G401 (cell line): ENCODE measurements at places on chromosomes 1 and 21. TPM values are rescaled to one million over a fixed set of nuclear protein-coding genes. Genes with fewer than 3 reads are reported as not detected.

DNA sequence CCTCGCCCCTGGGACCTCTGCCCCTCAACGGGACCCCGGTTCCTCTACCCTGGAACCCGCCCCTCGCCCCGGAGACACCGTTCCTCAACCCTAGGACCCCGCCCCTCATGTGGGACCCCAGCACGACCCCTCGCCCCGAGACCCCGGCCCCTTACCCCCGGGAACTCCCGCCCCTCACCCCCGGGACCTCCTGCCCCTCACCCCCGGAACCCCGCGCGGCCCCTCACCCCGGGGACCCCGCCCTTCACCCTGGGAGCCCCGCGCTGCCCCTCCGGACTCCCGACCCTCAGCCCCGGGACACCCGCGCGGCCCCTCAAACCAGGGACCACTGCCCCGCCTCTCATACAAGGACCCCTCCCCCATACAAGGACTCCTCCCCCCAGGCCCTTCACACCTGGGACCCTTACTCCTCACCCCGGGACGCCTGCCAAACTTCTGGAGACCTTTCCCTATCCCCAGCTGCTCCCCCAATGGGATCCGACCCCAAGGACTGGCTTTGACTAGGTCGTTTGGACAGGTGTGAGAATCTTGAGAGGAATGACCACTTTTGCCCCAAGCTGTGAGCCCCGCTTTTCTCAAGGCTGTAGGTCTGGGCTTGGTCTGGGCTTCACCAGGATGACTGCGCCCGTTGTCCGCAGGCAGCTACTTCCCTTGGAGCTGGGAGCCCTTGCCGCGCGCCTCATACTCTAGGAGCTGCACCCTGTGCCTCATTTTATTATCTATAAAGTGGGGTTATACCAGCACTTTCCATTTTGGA lies 843 bp downstream of the DIP2A start:
- peak; percentile 48 for DNase-seq

ITGB2 gene
- not detected in 2 replicates for total RNA-seq

XKR8 gene
- total RNA-seq, result 0.78 TPM in 1 of 2 replicates, not detected in the other

- no peak for DNase-seq
Measured at GRCh38 chr1:202293569-202293968, 48.2 kb downstream of the UBE2T start.

TYW3 gene
- total RNA-seq, result 12.7 and 25.2 TPM in 2 replicates

NEXN gene
- total RNA-seq, result 2.5 and 3.3 TPM in 2 replicates

CD53 gene
- not detected in 2 replicates for total RNA-seq

CDK11B gene
- 7.5 and 12.9 TPM in 2 replicates for total RNA-seq

DNA sequence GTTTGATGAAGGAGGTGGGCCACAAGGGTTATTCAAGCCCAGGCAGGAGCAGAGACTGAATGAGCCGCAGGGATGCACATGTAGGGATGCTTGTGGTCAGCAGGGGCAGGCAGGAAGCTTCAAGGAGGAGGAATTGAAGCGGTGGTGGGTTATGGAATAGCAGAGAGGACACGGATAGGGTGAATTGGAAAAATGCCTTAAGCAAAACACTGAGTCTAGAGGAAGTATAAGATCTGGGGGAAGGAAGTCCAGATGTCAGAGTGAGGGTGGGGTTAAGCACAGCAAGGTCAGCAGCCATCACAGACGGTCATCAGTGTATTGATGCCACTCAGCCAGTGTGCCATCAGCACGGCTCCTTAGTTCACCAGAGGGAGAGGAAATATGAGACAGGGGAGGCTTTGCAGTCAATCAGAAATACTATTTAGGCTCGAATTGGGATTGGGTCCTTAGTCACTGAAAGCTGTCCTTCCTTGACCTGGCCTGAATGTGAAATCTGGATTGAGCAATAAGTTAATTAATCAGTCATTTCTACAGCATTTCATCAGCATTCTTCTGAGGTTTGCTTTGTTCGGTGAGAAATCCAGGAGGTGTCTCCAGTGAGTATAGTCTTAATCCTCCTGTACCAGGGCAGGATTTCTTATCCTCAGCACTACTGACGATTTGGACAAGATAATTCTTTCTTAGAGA lies 6.0 kb upstream of the LCE1F start:
- no peak for DNase-seq

- DNase-seq, result no peak
Measured at GRCh38 chr1:225545649-225546048, 107.3 kb downstream of the ENAH start.

DNA sequence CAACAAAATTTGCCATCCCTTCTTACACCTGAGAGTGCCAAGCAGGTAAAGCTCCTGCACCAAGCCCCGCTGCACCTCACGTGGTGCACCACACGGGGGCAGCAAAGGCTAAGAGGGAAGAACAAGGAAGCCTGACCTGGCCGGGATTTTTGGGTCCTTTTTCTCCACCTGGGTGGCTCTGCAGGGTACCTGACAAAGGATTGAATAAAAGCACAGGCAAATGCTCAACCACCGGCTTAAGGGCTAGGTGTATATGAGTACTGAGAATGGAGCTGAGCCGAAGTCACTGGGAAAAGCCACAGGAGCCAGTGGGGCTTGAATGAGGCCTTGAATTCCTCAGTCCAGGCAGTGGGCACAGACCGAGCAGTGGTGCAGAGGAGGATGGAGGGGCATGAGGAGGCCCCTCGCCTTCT lies 36.4 kb downstream of the ZNF697 start:
- peak; percentile 52 for DNase-seq

- peak; percentile 58 for DNase-seq
Measured at GRCh38 chr1:88935522-88936222, 44.3 kb upstream of the GTF2B start.

DYNLT4 gene
- 2.9 and 14.6 TPM in 2 replicates for total RNA-seq

RAB3GAP2 gene
- total RNA-seq, result 10.6 and 17.8 TPM in 2 replicates

DNA sequence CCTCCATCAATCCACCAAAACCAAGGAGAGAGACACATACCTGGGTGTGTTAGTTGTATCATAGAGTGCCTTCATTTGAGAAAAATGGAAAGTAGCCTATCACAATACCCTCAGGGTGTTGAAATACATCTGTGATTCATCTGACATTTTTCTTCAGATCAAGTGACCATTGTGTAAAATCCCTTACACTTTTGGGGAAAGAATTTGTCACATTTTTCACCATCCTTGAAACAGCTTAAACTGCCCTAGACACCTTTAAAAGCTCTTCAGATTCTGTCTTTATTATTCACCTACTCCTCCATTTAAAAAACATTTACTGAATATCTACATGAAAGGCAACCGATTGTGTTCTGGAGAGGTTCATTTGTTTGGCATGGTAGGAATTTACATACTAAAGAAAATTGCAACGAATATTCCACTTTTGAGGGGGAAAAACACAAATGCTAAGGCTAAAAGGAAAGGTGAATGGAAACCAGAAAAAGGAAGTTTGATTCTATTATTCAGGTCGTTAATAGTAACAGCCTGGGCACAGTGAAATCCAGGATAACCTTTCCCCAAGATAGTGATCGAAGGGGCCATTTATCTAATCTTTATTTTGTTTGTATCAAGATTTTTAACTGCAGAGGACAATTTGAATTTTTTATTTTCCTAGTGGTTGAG lies 70.4 kb upstream of the SAMSN1 start:
- no peak for DNase-seq

DNA sequence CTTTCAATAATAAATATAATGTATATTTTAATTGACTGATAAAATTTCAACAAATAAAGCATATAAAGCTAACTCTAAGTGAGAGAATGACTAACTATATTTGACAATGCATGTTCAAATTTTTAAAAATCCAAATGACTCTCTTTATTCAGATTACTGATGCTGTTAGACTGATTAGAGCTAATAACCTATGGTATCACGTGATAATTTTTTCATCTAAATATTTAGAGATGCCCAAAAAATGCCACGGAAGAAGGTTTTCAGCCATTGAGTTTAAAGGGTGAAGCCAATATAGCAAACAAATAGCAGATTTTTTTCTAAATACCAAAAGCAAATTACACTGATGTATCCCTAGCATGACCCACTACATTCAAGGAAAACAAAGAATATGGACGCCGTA lies 61.1 kb upstream of the OR10J4 start:
- no peak for DNase-seq

TDRD10 gene
- 0.17 TPM in 1 of 2 replicates, not detected in the other for total RNA-seq

- no peak for DNase-seq
Measured at GRCh38 chr1:57736940-57737339, 313.1 kb upstream of the DAB1 start.

DNA sequence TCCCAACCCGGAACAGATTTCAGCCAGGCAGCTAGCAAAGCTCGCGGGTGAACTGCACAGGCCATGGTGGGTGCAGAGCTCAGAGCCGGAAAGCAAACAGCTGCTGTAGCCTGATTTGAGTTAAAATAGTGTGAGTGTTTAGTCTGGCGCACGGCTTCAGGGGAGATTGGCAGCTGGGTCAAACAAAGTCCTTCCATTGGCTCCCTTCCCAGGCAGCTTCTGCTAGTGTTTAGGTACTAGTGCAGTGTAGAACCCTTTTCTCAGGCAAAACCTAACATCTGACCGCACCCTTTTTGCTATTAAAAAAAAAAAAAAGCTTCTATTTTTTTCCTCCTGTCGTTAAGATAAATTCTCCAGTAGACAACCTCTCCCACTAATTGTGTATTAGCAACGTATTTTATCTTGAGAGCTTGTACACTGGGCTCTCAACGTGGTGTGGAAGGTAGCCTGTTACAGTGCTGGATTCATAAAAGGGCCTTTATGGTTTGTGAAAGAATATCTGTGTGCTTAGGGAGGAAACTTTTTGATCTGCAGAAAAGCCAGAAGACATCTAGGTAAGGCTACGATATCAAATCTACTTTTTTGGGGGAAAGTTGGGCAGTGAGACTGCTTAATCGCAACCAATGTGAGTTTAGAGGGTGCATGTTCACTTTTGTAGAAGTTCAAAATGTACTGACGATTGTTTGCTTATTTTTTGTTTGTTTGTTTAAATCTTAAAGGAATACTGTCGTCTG lies 689.6 kb downstream of the USP25 start:
- peak; percentile 78 for DNase-seq

DNA sequence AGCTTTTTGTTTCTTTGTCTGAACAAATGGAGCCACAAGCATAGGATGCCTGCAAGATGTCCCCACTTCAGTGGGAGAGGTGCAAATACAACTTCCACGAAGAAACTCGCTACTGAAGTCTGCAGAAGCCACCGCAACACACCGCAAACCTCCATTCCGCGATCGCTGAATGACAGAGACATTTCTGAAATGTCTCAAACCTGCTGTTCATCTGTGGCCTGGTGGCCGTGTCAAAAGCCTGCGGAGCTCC lies 1.0 kb downstream of the TP53BP2 start:
- DNase-seq, result no peak

- DNase-seq, result no peak
Measured at GRCh38 chr1:246772686-246773085, 48.5 kb downstream of the SCCPDH start.

DNA sequence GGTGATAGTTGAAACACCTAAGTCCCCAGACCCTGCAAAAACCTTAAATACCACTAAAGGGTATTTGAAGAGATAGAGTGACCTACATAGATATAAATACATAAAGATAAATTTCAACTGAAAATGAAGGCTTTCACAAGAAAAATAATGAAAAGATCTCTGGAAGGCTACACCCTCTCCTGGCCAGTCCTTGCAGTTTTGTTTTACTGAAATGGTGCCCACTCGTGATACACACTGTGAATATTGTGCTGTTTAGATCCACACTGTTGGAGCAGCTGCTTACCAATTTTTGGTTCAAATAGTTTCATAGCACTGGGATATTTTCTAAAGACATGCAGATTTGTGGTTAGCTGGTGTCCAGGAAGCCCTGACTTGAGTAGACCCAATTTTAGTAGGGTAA lies 31.5 kb upstream of the RNF187 start:
- DNase-seq, result peak; percentile 63

DNA sequence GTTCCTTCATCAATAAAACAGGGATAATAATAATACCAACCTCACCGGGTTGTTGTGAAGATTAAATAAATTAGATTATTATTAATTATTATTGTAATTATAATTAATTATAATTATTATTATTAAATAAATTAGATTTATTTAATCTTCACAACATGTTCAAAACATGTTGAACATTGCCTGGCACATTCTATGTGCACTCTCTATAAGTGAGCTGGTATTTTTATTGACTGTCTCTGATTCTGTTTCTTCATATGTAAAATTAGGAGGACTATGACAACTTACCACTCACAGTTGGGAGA lies 834 bp upstream of the C8B start:
- no peak for DNase-seq

GRCh38 chr1:112722601-112723510 lies 7.7 kb upstream of the PPM1J start:
- DNase-seq, result peak; percentile 62

GRCh38 chr1:46517010-46517600 lies 27.5 kb downstream of the DMBX1 start:
- DNase-seq, result no peak

DNA sequence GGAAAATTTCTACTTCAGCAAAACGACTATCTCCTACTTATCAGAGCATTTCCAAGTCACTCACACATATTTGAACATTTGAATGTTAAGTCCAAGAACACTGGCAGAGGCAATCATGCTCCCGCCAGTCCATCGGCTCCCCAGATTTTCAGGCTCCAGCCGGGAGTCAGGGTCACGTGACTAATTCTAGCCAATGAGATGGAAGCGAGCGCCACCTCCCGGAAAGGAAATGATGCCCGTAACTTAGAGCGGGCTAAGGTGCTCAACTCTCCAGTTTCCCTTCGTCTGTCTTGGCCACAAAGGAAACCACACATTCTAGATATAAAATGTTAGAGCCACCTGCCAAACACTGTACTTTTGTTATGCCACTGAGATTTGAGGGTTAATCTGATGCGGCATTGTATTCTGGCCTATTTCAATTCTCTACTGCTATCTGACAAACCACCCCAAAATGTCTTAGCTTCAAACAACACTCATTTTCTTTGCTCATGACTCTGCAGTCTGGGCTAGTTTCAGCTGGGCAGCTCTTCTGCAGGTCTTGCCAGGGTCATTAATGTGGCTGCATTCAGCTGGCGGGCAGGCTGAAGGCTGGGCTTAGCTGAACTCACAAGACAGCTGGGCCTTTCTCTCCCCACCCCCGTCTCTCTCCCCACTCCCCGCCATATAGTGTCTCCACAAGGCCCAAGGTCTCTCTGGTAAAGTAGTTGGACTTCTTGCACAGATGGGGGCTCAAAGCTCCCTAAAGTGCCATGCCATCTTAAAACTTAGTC lies 16.5 kb upstream of the LHX4 start:
- no peak for DNase-seq

KRTAP13-2 gene
- not detected in 2 replicates for total RNA-seq

SYT11 gene
- 4.9 and 5.8 TPM in 2 replicates for total RNA-seq

TRIM46 gene
- total RNA-seq, result 0.14 and 0.37 TPM in 2 replicates
